ENCODE measurements at places on chromosomes 12 and 14.

GRCh38 chr12:50127546-50127945 lies 15.5 kb downstream of the COX14 start:
- DNase-seq = no peak

DNA sequence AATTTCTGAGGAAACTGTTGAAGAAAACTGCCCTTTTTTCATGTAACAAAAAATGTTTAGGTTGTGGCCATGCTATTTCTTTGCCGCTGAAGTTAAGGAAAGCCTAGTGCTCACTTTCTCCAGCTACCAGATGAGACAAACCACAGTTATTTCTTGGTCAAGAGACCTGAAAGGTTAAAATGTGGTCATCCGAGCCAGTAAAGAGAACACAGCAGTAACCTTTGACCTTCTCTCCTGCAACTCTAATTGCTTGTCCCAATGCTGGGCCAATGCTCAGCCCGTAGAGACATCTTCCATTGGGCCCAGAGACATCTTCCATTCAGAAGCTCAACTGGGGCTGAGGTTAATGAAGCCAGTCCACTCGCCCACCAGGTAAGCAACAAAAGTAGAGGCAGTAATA lies 109.8 kb upstream of the CPSF6 start:
- DNase-seq = no peak

DNA sequence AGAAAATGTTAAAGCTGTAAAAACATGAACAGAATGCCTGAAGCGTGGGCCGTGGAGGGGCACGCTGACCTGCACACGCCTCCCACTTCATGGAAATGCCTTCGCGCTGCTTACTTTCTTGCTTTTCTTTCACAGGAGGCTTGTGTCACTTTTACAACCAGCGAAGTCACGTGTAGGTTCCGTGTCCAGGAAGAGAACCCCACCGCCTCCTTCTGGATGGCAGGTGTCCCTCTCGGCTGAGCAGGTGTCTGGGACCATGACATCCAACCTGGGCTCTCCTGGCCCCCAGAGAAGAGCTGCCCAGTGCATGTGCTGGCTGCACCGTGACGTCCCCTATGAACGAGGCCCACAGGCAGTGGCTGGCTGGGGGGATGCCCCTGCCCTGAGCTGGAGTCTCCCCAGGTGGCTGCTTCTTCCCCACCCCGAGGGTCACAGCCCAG lies 345.0 kb upstream of the SFSWAP start:
- no peak for DNase-seq

- no peak for DNase-seq
Observed at GRCh38 chr14:42884100-42884499, 1277.4 kb downstream of the LRFN5 start.

- DNase-seq = no peak
Observed at GRCh38 chr14:72613231-72613974, 280.5 kb downstream of the DPF3 start.

- no peak for DNase-seq
Observed at GRCh38 chr12:63124778-63125177, 26.2 kb downstream of the AVPR1A start.

- no peak for DNase-seq
Observed at GRCh38 chr14:52790011-52790755, 1.2 kb downstream of the GNPNAT1 start.

DNA sequence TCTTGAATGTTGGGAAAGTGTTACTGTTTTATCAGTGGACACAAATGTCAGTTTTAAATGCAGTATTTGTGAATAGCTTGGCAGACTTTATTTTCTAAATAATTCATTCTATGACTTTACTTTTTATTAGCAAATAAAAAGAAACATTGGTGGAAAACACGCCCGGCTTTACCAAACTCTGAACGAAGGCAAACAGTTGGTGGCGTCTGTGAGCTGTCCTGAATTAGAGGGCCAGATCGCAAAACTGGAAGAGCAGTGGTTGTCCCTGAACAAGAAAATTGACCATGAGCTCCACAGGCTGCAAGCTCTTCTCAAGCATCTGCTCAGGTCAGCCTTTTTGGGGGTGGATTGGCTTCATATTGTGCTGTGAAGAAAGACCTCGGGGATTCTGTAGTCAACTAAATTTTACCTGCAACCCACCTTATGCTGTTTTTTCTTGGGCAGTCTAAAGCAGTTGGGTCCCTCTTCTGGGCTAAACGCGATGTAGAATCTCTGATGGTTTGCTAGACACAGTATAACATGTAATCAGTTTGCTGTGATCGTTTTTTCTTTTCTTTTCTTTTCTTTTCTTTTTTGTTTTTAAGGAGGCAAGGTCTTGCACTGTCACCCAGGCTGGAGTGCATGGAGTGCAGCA lies 156.4 kb downstream of the ESR2 start:
- no peak for DNase-seq

DNA sequence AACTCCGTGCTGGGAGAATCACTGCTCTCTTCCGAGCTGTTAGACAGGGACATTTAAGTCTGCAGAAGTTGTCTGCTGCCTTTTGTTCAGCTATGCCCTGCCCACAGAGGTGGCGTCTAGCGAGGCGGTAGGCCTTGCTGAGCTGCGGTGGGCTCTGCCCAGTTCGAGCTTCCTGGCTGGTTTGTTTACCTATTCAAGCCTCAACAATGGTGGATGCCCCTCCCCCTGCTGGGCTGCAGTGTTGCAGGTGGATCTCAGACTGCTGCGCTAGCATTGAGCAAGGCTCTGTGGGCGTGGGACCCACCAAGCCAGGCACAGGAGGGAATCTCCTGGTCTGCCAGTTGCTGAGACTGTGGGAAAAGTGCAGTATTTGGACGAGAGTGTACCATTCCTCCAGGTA lies 43.7 kb downstream of the GPR137C start:
- DNase-seq = no peak

DNA sequence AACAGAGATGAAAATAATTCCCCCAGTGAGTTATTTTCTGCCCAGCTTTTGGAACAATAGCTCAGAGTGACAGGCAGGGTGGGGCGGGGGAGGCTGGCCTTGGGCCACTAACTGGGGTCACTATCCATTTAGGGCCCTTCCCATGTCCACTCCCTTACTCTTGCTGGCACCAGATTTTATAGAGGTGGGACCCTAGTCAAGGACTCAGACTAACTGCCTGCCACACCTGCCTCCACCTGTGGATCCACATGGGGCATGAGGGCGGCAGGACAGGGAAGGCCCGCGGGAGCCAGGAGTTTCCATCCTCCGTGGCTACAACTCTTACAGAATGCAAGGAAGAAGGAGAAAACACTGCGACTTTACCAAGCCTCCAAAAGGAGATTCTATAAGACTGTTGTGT lies 10.1 kb downstream of the VDR start:
- DNase-seq = no peak

- no peak for DNase-seq
Observed at GRCh38 chr12:28484156-28484555, 293.9 kb downstream of the CCDC91 start.

DNA sequence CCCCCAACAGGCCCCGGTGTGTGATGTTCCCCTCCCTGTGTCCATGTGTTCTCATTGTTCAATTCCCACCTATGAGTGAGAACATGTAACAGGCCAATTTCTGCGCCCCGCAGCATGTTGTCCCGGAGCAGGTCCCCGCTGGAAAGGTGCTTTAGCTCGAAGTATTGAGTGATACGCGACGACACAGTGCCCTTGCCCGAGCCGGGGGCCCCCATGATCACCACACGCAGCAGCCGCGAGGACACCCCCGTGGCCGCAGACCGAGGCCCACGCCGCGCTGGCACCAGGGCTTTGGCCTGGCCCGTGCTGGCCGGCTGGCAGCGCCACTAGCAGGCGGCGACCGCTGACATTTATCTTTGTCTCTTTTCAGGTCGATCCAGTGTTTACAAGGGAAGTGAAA lies 91.7 kb downstream of the GLT1D1 start:
- DNase-seq = no peak

DNA sequence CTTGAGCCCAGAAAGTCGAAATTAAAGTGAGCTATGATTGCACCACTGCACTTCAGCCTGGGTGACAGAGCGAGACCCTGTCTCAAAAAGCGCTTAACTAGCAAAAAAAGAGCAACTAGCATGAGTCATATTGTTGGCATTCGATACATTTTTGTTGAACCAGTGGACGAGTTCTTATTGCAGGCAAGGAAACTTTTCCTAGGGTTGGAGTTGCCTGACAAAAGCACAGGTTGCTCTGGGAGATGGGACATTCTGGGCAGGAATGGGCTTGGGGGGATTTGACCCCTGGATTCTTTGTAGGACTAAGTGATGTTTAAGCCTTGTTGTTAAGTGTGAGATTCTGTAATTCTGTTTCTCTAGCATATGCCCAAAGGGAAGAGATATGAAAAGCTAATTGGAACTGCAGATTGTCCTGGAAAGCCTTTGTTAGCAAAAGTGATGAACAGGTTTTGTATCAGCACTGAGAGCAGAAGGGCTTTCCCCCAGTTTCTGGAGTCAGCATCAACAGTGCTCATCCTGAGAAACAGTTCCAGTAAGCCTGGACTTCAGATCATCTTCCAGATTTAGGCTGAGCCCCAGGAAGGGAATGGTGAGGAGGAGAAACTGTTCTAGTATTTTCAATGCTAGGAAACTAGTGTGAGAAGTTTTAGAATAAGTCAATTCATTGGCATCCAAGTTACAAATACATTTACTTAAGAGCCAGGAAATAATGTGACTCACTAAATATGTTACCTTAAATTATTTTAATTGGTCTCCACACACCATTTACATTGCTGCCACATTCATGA lies 123.1 kb downstream of the SRGAP1 start:
- no peak for DNase-seq

DNA sequence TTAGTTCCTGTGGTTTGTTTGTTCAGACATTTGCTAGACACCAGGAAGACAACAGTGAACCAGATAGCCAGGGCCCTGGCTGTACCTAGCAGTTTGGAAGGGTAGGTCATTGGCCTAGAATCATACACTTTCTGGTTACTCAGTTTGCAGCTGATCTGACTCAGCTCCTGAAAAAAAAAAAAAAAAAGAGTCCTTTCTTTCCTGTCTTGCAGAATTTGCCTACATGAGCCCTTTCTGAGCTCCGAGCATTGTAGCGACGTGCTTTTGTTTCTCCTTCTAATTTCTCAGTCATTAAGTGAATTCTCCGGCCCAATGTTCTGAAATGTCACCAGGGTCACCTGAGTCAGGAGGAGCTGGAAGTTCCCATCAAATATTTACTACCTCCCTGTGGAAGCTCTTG lies 2.4 kb downstream of the CABP1 start:
- DNase-seq = no peak

DNA sequence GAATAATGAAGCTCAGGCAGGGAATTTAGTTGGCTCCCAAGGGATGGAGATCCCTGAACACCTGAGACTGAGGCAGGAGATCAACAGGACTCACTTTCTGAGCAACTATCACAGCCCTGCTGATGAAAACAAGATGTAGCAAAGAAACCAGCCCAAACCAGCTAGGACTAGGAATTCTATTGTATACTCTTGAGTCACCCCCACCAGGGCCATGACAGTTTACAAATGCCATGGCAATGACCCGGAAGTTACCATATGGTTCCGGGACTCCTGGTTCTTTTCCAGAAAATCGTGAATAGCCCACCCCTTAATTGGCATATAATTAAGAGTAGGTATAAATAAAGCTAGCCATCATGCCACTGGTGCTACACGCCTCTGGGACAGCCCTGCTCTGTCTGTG lies 46.0 kb upstream of the OASL start:
- no peak for DNase-seq

- no peak for DNase-seq
Observed at GRCh38 chr12:121519227-121519626, 61.6 kb downstream of the KDM2B start.

DNA sequence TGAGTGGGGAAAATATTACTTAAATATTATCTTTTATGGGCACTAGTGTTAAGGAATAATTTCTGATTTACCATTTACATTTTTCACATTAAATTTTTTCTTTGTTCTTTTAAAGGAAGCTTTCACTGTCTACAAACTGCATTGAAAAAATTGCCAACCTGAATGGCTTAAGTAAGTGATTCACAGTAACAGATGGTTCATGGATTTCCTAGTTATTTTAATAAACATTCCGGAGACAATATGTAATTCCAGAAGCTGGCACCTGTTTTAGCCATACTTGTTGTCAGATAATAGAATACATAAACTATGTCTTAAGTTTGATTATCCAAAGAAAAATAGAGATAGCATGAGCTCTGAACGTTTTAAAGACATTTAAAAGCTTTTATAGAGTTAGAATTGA lies 17.1 kb downstream of the DNAL1 start:
- no peak for DNase-seq

- no peak for DNase-seq
Observed at GRCh38 chr12:77104792-77105191, 39.4 kb upstream of the E2F7 start.

DNA sequence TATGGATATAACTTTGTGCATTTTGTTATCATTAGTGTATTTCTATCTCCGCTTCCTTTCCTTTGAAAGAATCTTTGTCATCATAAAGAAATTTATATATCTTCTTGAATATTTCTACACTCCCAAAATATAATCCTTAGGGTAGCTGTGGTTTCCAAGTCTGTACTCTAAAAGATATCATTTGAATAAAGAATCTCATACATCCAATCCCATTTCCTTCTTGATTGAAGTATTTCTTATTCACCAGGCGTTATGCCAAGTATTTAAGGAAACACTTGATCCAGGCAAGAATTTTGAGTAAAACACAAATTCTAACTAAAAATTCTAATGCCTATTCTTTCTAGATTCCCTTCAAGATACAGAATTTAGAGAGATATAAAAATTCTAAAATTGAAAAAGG lies 821.8 kb downstream of the GALC start:
- DNase-seq = no peak

GRCh38 chr12:113420996-113421595 lies 1.1 kb upstream of the SDSL start:
- no peak for DNase-seq

DNA sequence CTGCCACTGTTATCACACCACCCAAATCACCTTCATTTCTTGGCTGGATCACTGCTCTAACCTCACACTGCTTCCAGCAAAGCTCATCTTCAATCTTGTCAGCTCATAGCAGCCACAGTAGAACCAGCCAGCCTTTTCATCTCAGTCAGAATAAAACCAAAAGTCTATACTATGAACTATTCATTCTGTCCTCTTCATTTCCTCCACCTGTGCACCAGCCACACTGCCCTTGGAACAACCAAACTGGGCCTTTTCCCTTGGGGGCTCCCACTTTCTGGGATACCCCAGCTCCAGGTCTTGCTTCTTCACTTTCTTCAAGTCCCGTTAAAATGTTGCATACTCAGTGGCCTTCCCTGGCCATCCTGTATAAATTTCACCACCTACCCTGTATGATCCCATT lies 234.4 kb upstream of the DAAM1 start:
- no peak for DNase-seq

DNA sequence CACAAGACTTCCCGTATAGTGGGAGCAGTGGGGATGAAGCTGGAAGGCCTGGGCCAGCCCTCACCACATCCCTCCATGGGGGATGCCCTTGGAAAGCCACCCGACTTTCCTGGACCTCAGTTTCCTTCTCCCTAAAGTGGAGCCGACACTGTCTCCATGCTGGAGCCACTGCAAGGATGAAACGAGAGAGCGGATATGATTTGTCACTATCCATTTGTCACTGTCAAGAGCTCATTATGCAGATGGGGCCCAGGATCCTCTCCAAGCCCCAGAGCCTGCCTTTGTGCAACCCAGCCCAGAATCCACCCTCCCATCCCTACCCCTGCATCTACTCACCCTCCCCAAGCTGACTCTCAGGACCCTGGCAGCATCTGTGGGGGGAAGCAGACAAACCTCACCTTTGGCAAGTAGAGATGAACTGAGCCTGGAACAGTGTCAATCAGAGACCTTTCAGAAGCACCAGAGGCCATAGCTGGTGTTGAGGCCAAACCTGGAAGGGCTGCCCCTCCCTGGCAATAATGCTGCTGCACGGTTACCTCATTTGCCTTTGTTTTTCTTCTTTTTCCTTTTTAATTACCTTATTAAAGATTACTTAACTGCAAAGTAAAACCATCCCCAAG lies 287.7 kb upstream of the RTL1 start:
- DNase-seq = no peak
